ENCODE measurements at places on chromosomes 1 and 21.

GRCh38 chr21:42258150-42258884 is 39.4 kb downstream of the ABCG1 start:
- peak; percentile 85 for DNase-seq

GRCh38 chr1:14094611-14095400 is 394.8 kb downstream of the PRDM2 start:
- DNase-seq, result no peak

DNA sequence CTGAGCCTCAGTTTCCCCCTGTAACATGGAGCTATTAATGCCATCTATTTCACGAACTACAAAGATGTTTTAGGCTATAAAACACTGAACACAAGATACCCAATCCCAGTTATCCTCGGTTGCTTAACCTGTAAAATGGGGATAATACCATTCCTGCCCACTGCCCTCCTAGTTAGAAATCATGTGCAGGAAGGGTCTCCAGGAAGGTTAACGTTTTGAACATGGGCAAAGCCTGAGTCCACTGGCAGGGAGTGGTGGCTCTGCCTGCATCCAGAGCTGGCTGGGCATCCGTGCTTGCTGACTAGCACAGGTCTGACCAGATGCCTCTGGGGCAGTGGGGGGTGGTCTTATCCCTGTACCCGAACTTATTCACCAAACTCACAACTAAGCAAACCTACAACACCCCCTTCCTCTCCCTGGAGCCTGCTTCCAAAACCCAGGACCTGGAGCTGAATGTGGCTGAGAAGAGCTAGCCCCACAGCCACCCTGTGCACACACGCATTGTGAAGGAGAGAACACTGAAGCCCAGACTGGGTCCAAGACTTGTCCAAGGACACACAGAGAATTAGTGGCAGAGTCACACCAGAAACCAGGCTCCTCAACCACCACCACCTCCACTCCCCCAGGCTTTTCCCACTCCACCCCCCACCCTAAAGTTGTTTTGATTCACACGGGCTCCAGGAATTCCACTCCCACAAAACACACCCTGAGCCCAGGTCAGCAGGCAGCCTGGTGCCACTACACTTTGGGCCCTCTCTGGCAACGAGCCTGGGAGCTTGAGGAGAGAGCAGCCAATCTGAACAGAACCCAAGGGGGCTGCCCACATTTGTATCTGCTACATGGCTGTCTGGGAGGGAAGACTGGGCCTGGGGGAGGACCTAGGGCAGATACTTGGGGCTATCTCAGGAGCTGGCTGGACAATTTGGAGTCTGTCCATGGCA is 1.6 kb downstream of the E2F2 start:
- DNase-seq, result no peak

DNA sequence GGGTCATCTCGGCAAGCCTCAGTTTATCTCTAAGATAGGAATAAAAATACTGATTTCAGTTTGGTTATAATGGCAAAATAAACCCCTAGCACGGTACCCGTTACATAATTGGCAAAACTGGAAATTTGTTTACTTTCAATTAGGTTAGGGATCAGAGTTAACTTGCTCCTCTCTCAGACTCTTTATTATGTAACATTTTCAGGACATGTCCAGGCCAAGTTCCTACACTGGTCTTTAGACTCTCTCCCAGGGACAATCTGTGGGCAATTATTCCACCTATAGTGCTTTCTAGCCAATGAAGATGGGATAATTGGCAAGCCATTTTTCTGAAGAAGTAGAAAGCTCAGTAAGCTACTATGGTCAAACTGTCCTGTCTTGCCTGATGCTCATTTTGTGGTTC is 189.4 kb downstream of the NEK7 start:
- DNase-seq, result no peak

DNA sequence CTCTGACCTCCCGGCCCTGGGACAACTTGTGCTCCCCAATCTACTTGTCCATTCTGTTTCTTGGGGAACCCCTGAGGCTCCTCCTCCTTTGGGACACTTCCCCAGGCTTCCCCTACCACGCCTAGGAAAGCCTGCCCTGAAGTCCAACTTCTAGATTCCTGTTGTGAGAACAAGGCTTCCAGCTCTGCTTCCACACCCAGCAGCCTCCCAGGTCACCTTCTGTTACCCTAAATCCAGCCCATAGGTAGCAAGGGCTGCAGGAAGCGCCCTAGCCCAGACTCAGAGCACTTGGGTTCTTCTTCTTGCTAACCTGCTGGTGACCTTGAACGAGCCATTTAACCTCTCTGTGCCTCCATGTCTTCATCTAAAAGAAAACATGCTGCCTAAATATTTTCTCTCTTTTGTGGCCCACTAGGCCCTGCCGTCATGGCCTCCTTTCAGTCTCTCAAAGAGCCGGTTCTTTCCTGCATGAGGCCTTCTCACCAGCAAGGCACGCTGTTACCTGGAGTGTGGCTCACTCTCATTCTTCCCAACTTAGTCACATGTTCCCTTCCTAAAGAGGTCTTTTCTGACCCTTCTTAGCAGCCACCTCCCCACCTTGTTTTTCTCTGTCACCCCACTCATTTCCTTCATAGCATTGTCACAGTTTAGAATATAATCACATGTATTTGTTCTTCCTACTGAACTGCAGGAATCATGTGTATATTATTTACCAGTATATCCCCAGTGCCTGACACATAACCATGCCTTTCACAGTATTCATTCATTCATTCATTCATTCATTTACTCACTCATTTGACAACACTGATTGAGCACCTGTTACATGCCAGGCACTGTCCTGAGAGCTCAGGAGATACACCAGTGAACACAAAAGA is 1.4 kb downstream of the CAPN2 start:
- DNase-seq, result peak; percentile 32

GRCh38 chr1:19643121-19643520 is 990 bp upstream of the NBL1 start:
- no peak for DNase-seq

DNA sequence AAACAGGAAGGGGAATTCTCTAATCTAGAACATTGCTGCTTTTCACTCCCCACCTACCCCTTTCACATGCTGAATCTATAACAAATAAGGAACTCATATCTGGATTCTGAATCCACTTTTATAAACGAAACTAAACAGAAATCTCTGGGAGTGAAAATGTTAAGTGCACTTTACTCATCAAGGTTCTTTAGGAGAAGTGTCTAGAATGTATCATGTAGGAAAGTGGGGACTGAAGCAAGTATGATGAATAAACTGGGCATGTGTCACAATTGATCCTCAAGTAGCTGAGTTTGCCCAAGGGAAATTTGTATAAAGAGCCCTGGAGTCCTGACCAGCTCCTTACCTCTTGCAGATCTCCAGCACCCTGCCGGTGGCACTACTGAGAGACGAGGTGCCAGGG is 19.8 kb downstream of the AVPR1B start:
- no peak for DNase-seq

DNA sequence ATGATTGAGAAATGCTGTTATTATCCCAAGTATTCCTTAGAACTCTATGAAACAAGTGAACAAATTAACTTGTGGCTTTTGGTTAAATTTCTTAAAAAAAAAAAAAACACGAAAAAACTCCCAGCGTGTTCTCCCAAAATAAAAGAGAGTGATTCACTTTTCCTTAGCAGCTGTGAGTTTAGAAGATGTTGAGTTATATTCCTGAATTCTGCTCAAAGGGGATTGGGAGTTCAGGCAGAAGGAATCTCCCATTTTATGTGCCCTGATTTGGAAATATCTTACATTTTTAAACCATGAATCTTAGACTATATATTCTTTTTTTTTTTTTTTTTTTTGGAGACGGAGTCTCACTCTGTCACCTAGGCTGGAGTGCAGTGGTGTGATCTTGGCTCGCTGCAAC is 34.3 kb downstream of the SMG7 start:
- no peak for DNase-seq

DNA sequence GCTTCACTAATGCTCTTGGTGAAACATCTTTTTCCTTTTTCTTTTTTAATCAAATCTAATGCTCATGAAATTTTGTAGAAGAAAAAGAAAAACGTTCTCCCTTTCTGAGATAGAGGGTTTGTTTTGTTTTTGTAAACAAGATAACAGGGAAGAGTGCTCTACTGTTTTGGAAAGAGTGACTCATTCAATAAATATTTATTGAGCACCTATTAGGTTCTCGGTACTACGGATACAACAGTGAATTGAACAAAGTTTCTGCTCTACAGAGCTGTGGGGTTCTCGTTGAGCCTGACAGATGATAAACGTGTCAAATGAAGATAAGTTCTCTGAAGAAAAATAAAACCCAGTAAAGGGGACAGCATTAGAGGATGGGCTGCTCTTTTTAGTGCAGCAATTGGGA is 7.0 kb downstream of the PGM1 start:
- DNase-seq, result no peak

GRCh38 chr1:92439291-92439690 is 47.4 kb downstream of the GFI1 start:
- no peak for DNase-seq

DNA sequence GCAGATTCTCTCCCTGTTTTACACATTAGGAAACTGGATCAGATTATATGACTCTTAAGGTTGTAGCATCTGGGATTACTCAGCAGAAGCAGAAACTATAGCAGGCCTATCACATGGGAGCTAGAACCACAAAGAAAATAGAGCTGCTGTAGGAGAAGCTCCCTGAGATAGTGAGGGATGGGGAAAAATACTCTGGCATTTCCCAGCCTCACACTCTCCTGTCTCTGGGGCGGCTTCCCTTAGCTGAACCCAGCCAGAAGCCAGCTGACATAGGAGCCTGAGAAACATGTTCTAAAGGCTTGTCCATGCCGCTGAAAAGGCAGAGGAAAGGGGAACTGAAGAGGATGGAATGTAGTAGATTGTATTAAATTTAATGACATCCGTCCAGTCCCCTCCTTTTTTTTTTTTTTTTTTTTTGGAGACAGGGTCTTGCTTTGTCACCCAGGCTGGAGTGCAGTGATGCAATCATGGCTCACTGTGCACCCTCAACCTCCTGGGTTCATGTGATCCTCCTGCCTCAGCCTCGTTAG is 76.8 kb upstream of the DNAJC6 start:
- DNase-seq, result no peak

GRCh38 chr1:185961664-185962063 is 227.5 kb downstream of the HMCN1 start:
- DNase-seq, result no peak

- no peak for DNase-seq
Observed at GRCh38 chr1:50264590-50264989, 155.9 kb downstream of the ELAVL4 start.

DNA sequence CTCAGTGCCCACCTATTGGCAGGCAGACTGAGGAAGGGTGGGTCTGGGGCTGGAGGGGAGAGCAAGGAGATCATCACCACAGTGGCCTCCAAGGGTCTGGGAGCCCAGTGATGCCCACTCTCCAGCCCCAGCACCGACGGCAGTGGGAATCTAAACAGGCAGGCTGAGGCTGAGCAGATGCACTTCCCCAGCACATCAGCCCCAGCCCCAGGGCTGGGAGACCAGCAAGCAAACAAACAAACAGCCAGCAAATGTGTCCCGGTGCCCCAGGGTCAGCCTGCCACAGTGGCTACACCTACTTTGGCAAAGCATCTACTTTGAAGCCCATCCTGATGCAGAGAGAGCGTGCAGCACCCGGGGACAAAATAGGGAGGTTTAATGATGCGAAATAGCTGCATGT is 216.3 kb upstream of the ZC3H12A start:
- no peak for DNase-seq

DNA sequence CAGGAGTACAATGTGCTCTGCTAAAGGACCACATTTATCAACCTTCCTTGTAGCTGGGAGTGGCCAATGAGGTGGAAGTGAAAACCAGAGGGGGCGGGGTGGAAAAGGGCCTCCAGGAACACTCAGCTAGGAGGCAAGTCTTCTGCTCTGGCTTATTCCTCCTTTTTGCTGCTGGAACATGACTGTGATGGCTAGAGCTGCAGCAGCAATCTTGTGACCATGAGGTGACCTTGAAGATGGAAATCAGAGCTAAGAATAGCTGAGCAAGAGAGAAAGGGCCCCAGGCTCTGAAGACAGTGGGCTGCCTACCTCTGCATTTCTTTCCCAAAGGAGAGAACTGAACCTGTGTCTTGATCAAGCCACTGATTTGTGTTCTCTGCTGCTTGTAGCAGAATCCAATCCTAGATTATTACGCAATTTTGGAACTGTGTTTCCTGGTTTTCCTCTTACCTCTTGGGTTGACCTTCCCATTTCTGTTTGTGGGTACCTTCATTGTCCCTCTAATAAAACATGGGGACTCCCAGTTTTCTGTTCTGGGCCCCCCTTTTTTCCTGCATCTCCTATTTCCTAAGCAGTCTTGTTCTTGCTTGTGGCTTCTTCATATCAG is 36.4 kb upstream of the WNT4 start:
- no peak for DNase-seq

- DNase-seq, result no peak
Observed at GRCh38 chr1:110212169-110213142, 2.3 kb downstream of the KCNC4 start.

- no peak for DNase-seq
Observed at GRCh38 chr1:53687901-53688300, 51.1 kb downstream of the GLIS1 start.

- DNase-seq, result no peak
Observed at GRCh38 chr1:30378991-30379581, 344.3 kb downstream of the MATN1 start.

DNA sequence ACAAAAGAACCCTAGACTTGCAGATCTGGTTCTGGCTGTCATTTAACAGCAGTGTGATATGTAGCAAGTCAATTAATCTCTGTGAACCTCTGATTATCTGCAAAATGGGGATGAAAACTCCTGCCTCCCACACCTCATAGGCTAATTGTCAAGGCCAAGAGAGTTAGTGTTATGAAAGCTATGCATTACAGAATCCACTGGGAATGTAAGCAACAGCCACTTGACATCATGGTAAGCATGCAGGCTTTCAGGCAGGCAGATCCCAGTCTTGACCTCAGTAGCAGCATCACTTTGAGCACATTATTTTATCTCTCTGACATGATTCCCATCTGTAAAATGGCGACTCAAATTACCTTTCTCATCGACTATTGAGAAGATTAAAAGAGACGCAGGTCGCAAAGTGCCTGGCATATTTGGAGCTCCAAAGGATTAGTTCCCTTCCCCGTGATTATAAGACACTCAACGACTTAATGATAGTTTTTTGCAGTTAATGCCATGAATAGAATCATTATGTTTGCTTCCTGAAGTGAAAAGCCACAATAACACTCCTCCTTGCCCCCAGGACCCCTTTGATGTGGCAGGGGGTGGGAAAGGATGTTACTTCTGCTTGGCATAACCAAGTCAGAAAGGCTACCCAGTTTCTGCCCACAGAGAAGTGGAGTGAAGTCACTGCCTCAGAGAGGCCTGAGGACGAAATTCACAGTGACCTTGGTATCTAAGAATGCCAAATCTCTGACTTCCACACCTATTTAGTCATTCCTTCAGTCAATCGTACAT is 273.0 kb upstream of the NFIA start:
- DNase-seq, result no peak

DNA sequence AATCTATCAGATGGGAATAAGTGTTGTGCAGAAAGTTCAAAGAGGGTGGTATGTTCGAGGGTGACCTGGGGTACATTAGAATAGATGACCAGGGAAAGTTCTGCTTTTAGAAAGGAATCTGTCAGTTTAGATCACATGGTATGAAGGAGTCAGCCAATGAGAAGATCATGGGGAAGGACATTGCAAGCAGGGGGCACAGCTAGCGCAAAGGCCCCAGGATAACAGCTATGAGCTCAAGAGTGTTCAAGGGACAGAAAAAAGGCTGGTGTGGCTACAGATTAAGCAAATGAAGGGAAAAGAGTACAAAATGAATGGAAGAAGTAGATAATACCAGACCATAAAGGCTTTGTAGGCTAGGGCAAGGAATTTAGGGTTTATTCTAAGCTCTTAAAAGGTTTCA is 8.6 kb downstream of the LEPR start:
- no peak for DNase-seq

All from activated CD8-positive, alpha-beta memory T cell treated with anti-CD3 and anti-CD28 coated beads, Interleukin-2, amount 50 U/mL, for 4 hours (primary cell).